ENCODE measurements at places on chromosomes 5 and 9.

GRCh38 chr9:19102181-19102630 is 498 bp downstream of the HAUS6 start:
- DNase-seq, result no peak

GRCh38 chr9:32258482-32258881 is 126.0 kb upstream of the ACO1 start:
- no peak for DNase-seq

- DNase-seq, result no peak
Observed at GRCh38 chr9:127290561-127291065, 26.0 kb downstream of the GARNL3 start.

DNA sequence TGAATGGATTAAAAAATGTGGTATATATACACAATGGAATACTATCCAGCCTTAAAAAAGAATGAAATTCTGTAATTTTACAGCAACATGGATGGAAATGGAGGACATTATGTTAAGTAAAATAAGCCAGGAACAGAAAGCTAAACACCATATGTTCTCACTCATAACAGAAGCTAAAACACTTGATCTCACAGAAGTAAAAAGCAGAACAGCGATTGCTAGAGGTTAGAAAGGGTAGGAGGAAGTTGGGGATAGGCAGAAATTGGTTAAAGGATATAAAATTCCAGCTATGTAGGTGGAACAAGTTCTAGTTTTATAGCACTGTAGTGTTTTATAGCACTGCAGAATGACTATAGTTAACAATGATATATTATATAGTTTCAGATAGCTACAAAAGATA is 15.8 kb downstream of the MARCHF3 start:
- DNase-seq, result no peak

GRCh38 chr5:76341651-76342334 is 61.3 kb upstream of the IQGAP2 start:
- no peak for DNase-seq

GRCh38 chr9:90821697-90822096 is 20.1 kb downstream of the SYK start:
- DNase-seq, result no peak

DNA sequence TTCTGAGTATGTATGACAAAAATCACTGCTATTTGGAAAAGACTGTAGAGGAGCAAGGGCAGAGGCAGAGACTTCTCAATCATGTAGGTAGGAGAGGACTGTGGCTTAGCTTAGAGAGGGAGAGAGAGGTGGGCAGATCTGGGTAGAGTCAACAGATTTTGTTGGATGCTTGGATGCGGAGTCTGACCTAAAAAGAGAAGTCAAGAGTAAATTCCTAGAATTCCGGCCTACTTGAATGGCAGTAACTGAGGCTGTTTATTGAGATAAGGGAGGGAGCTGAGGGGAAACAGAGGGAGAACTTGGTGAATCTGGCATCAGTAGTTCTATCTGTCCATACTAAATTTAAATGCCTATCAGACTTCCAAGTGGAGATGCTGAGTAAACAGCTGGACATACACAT is 2.4 kb downstream of the TICAM2 start:
- DNase-seq, result no peak

- DNase-seq, result no peak
Observed at GRCh38 chr5:52063186-52063585, 679.9 kb downstream of the ISL1 start.

- no peak for DNase-seq
Observed at GRCh38 chr9:87685871-87686519, 39.9 kb upstream of the CTSL start.

GRCh38 chr5:127040796-127041520 is 10.6 kb upstream of the MARCHF3 start:
- no peak for DNase-seq

DNA sequence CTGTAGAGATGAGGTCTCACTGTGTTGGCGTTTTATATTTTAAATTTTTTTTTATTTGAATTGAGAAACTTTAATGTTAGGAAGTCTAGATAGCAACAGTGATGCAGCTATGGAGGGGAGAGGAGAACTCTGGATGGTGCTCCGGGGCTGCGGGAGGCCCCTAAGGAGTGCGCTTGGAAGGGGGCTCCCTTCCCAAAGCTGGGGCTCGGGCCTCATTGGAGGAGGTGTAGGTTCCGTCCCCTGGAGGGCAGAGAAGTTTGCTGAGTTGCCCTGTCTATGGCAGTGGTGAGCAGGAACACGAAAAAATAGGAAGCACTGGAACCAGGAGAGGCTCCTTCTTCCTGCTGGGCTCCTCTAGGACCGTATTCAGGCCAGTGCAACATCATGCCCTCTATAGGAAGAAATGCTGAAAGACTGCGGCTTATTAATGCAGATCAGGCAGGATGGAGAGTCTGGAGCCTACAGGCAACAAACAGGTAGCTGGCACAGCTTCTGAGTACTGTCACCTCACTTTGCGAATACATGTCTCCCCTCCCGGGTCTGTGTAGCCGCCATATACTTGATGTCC is 16.1 kb downstream of the AHRR start:
- DNase-seq, result no peak

- no peak for DNase-seq
Observed at GRCh38 chr9:126756238-126756637, 48.6 kb upstream of the ZBTB43 start.

- no peak for DNase-seq
Observed at GRCh38 chr9:80784647-80785046, 904.7 kb downstream of the TLE1 start.

DNA sequence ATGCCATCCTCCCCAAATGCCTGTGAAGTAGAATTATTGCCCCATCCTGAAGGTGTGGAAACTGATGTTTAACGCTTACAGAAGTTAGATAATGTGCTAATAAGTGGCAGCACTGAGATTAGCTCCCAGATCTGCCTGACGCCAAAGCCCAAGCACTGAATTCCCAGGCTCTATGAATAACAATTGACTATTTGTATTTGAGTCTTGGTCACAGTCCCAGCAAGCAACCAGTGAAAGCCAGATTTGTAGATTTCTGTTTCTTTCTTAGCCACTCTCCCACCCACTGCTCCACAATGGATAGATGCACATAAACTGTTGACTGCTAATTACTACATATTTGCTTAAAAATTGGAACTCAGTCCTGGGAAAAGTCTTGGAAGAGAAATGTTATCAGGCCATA is 34.4 kb downstream of the FAM240B start:
- DNase-seq, result no peak

DNA sequence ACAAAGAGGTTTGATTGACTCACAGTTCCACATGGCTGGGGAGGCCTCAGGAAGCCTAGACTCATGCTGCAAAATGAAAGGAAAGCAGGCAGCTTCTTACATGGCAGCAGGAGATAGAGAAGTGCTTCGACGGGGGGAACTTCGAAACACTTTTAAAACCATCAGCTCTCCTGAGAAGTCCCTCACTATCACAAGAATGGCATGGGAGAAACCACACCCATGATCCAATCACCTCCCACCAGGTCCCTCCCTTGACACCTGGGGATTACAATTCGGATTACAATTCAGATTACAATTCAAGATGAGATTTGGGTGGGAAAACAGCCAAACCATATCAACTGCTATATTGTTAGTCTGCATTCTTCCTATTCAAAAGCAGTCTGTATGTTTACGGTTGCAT is 322.3 kb upstream of the ISL1 start:
- DNase-seq, result no peak

DNA sequence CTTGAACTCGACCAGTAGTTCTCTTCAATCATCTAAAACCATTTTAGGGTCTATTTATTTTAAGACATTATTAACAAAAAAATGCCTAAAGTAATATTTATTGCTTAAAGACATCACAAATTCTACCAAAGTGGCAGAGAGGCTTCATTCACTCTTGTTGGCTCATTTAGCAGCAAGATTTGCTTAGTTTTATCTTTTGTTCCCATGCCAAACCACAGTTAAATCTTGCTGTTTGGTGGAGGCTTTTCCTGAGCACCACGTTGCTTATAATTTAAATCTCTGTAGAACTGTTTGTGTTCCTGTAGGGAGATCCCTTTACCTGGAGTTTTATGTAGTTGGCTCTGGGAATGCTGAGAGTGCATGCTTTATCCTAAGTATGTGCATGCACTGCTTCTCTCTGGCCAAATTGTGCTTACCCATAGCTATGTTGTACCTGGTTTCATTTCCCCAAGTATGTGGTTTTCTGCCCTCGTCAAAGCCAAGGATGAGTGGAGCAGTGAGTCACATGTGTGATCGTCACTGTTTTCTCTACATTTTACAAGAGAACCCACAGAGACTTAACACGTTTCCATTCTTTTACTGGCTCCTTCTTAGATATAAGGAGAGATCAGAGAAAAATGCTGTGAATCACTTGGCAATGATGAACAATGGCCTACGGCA is 42.1 kb upstream of the MAST4 start:
- DNase-seq, result no peak

- no peak for DNase-seq
Observed at GRCh38 chr9:22990349-22990748, 543.7 kb downstream of the DMRTA1 start.

DNA sequence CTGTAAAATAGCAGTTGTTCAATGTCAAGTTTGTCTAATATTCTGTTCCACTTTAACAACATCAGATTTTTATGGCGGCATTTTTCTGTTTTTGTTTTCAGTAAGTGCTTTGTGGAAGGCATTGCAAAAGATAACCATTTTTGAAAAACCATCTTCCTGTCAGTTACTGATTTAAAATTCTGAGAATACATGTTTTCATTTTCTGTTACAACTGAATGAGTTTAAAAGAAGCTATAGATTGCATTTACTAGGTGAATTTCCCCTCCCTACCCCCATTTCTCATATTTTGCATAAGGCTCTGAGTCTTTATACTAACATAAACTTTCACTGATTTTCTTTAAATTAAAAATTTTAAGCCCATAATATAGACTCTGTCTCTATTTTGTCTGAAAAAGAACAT is 4.6 kb upstream of the ERAP2 start:
- DNase-seq, result no peak

DNA sequence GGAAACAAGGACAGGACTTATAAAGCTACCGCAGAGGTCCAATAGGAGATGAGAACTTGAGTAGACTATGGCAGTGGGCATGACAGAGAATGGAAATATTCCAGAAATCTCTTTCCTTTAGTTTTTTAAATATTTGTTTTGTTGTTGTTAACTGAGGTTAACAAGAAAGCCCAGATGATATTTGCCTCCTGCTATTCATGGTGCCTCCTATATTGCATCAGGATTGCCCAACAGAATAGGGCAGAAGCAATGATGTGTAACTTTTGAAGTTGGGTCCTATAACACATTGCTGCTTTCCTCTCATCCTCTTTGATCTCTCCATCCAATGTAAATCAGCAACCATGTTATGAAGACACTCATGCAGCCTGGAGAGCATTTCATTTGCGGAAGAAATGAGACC is 42.8 kb downstream of the PDE4D start:
- no peak for DNase-seq

GRCh38 chr5:66443462-66444130 is 152.6 kb upstream of the MAST4 start:
- DNase-seq, result no peak

DNA sequence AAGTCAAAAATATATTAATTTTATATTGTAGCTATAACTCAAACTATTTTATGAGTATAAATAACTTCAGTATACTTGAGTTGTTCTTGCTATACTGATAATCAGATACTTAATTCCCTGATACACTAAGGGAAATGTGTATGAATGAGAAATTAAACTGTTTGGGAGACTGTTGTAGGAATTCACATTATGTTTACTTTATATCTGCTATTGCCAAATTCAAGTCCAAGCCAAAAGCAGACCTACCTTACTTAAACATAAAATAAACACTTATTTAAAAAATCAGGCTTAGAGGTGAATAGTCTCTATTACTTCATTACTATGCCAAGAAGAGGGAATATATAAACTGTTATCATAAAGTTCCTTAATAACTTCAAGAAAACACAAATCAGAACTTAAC is 13.2 kb downstream of the NR3C1 start:
- no peak for DNase-seq

DNA sequence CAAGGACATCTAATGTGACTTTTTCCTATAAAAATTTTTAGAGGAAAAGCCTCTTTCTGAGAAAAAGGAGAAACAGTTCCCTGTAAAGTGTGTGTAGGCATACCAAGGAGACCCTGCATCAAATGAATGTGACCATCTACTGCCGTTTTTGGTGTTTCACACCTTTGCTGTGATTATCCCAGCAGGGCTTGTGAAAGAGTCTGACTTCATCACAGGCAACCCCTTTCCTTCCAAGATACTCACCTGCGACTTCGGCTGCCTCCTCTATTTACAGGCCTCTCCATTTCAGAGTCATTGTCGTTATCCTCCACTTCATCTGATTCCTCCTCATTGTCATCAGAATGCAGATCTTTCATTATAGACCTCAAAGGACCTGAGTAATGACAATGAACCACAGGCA is 259.1 kb downstream of the MLLT3 start:
- no peak for DNase-seq

- no peak for DNase-seq
Observed at GRCh38 chr9:84775056-84775643, 105.6 kb downstream of the NTRK2 start.

DNA sequence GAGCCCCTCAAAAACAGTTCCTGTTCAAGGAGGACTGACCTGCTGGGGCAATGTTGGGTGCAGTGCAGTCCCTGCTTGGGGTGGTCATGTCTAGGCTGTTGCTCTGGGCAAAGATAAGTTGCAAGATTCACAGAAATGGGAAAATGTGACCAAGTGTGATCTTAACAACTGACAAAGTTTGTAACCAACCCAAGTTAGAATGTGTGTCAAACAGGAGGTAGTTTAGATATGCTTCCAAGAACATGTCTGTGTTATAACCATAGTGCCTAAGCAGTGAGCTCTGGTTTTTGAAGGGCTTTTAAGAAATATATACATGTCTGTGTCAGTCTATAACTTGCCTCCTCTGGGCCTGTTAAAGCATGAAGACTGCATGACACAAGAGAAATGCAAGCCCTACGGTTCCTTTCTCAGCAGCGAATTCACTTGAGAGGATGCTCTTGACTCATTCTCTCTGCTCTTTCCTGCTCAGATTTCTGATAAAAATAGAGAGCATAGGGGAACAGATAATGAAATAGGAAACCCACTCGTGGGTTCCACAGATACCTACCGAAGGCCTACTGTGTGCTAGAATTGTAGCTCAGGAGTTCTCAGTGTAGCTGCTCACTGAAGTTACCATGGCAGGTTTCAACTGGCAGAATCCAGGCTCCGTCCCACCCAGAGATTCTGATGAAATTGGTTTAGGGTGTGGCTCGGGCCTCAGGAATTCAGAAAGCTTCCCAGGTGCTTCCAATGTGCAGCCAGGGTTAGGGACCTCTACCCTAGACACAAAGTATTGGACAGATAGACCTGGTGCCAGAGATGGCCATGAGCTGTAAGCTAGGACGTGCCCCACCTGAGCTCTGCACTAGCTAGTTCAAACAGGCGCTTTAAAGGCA is 52.4 kb downstream of the ARHGEF37 start:
- DNase-seq, result no peak

DNA sequence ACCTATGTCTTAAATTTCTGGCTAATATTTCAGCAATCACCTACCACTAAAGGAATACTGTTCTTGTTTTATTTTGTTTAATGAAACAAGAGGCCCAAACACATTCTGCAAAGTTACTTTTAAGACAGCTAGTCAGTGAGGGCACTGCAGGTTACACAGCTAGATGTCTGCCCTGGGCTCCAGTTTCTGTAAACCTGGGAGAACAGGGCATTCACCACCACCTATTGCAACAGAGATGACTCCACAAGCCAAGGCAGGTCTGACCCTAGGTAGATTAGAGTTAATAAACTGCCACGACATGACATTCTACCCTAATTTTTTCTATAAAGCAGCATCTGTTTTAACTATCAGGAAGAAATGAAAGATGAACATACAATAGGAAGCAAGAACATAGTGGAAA is 90.8 kb downstream of the SLF1 start:
- DNase-seq, result no peak

GRCh38 chr5:173001229-173001841 is 17.8 kb downstream of the ATP6V0E1 start:
- no peak for DNase-seq

- peak; percentile 26 for DNase-seq
Observed at GRCh38 chr5:1174122-1174936, 27.1 kb upstream of the SLC6A19 start.

Measured in skeletal muscle cell (primary cell).